ENCODE measurements at places on chromosomes 11 and 22.

DNA sequence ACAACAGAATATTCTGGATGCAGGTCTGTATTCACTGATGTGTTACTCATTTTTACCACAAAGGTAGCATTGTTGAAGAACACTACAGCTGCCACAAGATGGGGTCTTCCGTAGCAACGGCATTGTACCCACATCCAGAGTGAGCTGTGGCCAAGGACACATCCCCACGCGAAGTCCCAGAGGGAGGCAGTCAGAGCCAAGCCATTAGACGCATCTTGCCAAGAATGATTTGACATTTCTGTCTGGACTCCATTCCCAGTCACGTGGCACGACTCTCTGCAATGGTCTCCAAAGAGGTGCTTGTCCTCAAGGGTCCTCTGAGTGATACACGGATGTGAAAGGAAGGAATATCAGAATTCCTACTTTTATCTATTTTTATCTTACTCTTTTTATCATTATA, 15.5 kb downstream of the OPCML start:
- DNase-seq, result no peak

DNA sequence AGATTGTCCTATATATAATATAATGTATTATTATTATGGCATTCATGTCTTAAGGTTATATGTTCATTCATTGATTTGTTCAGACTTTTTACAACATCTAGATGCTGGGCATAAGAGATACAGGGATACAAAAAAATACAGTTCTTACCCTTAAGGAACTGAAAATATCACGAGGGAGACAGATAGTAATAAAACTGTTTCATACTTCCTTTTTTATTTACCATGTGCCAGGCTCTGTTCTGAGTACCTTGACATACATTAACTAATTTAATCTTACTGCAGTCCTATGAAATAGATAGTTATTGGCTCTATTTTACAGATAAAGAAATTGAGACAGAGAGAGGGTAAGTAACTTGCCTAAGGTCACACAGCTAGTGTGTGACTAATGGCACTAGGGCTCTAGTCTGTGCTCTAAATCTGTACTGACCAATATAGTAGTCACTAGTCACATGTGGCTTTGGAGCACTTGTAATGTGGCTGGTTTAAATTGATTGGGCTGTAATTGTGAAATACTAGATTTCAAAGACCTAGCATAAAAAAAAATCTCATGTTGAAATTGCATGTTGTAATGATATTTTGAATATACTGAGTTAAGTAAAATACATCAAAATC, 21.3 kb downstream of the TRIM44 start:
- no peak for DNase-seq

- peak; percentile 90 for DNase-seq
Observed at GRCh38 chr22:36028646-36029405, at the start of gene RBFOX2. RBFOX2 (minus strand) TSS chr22:36028824; CDS start chr22:36028425, 399 bp downstream.

GRCh38 chr11:67270256-67271204, 4.3 kb downstream of the GRK2 start:
- no peak for DNase-seq

DNA sequence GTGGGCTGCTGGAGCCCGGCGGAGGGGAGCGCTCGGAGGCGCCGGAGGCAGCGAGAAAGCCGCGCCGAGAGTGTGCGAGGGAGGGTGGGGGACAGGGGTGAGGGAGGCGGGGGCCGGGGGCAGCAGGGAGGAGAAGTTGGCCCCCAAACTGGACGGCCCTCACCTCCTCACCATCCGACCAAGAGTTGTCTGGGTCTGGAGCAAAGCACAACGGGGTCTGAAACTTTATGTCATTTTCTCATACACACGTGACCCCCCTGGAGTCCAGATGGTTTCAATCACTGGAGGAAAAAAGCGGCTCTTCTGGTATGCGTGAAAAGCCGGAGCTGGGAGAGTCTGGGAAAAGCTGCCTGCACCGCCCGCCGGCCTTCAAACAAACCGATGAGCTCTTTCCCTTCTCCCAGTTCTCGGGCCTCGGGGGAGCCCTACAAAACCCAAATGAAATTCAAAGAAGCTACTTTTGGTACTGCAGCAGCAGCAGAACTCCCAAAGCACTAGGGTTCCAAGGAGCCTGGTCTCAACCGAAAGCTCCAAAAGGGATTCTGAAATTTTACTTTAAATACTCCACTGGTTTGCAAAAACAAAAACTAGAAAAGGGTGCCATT, 39.7 kb upstream of the AKIP1 start:
- DNase-seq, result peak; percentile 20

DNA sequence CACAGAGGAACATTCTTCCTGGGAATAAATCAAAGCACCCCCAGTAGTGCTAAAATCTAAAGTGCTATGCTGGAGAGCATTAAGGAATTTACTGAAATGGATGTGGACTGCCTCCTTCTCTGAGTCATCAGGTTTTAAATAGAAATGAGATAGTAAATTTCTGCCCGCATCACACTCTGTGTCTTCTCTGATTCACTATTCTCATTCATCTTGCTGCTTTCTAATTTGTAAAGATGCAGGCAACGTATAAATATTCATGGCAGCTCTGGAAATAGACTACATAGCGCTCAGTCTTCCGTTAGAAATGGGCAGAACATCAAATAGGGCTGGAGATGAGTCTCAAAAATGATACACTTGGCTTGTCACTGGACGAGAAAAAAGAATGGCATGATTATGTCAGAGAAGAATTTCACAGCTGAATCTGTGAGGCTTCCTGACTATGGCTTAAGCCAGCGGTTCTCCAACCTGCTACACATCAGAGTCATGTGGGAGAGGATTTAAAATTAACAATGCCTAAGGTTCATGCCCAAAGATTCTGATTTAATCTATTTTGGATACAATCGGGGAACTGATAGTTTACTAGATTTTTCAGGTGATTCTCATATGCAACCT, 178.2 kb downstream of the LRRC4C start:
- no peak for DNase-seq

DNA sequence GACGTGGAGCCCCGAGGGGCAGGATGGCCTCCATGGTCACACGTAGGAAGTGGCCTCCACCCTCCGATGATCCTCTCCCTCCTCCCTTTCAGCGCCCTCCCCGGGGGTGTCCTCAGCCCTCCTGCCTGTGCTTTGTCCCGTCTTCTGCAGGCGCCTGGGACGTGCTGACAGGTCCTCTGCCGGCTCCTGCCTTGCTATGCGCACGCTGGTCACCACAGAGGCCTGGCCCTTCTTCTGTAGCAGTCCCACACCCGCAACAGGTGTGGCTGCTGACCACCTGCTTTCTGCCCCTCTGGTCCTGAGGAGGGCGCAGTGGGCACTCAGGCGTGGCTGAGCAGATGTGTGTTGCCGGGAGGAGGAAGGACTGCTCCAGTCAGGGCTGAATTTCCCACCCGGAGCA, 27.7 kb upstream of the PPP6R3 start:
- DNase-seq, result no peak

DNA sequence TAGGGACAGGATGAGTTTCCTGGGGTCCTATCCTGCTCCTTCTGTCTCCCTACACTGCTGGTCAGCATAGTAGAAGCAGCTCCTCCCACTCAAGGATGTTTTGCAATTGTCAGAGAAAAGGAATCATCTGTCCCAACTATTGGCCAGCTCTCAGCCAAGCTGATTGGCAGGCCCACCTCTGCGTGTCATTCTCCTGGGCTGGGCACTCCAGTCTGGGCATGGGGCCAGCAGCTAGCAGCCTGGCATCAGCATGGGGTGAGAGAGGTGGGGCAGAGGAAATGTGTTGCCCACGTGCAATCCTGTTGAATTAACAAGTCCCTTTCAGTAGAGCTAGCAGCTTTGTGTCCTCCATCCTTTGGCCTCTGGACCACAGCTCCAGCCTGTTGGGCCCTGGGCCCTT, 14.1 kb downstream of the ANKK1 start:
- DNase-seq, result peak; percentile 5

DNA sequence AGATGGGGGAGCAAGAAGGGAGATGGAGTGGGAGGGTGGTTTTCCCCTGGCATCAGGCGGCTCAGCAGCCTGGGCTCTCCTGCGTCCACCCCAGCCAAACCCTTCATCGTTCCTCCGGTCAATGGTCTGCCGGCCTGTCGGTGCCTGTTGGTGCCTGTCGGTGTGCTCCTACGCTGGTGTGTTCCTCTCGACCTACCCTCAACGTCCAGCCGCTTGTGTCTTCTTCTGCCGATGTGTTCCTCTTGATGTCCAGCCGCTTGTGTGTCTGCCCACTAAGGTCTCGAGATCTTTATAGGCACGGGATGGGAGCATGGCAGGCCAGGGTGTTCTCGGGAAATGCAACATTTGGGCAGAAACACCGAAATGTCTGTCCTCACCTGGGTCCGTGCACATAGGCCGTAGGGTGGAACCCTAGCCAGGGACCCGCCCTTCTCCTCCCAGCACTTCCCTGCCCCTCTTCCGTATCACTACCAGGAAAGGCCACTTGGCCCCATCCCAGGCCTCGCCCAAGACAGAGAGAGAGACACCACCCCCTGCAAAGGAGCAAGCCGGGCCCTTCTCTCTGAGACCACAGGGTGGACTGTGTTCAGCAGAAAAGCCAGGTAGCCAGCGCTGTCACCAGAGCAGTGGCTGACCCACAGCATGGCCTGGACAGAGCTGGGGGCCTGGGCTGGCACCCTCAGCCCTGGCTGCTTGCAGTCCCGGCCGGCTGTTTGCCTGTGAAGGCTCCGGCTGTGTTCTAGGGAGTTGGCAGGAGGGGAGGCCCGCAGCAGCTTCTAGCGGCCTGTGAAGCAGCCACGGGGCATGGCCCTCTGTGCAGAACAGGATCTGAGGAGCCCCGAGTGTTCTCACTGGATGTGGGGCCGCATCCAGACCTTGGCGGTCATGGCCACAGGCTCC, 61.6 kb upstream of the KCNQ1OT1 start:
- no peak for DNase-seq

- no peak for DNase-seq
Observed at GRCh38 chr11:67306769-67307544, 3.6 kb downstream of the SSH3 start.

DNA sequence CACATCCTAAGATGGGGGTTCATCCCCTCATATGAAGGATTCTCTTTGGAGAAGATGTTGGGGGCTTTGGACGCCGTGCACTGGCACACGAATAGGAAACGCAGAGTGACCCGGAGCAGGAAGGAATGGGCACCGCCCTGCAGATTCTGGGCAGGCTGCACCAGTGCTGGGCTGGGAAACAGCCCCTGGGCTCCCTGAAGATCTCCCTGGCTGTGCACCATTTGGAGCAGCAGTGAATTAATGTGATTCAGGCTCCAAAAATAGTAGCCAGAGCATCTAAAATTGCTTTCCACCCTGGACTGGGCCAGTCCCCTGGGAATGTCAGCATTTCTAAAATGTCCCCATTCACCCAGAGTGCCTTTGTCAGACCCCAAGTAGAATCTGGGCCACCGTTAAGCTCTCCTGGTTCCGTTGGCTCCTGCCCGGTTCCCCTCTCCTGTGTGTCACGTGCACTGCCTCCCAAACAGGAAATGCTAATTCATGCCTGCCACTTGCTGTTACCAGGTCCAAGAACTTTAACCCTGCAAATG, 18.6 kb downstream of the IRAG1 start:
- DNase-seq, result no peak

- DNase-seq, result no peak
Observed at GRCh38 chr22:37708580-37709444, 12.0 kb downstream of the TRIOBP start.

GRCh38 chr11:68326334-68327215, 14.2 kb downstream of the LRP5 start:
- no peak for DNase-seq

DNA sequence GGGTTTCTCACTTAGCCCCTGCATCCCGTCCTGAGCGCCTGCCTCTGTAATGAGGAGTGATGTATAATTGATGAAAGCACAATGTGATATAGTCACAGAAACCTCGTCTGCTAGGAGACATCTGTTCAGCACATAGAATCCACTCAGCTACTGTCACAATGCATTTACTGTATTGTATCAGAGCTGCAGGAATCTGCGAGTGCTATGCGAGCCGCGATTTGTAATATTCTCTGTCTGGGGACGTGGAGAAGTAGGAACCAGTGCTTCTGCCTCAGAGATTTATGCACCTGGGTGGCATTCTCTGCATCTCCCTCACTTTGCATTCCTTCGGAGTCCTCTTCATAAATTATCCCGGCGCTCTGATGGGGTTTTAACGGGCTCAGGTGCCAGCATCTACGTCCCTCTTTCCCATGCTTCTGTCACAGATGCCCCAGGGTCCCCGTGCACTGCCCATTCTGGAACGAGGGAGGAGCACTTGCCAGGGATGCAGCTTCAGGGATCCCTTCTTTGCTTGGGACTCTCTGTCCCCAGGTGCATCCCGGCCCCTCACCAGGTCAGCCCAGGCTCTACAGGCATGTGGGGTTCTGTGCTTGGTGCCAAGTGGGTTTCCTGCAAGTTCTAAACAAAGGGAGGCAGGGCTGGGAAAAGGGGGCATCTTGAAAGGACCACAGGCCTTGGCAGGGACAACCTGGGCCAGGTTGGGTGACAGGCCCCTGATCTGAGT, 205.5 kb downstream of the DSCAML1 start:
- no peak for DNase-seq

GRCh38 chr11:82732348-82732733, 1.3 kb downstream of the FAM181B start:
- DNase-seq, result no peak

DNA sequence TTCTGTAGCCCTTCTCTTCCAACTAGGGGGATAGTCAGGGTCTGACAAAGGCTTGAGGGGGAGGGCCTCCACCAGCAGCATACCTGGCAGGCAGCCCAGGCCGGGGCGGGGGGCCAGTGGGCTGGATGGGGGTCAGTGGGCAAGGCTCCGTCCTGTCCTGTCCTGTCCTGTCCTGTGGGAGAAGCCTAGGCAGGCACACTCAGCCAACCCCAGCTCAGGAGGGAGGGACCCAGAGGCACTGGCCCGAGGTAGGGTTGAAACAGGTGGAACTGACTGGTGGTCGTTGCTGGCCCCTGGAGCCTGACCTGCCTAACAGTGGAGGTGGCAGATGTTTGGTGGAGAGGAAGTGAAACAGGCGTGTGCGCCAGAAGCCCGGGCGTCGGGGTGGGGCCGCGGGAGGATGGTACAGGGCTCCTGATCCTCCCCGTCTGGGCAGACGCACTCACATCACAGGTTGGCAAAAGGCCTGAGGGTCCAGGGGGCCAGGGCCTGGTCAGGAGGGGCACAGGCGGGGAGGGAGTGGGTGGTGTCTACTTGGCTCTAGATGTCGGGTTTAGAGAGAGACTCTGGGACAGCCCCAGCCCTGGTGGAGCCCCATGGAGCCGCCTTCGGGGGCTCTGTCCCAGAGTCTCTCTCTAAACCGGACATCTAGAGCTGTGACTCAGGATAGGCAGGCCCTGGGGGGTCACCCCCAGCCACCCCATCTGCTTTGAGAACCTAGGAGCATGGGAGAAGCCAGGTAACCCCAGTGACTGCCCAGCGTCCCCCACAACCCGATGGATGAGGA, 32.5 kb upstream of the GRAMD4 start:
- no peak for DNase-seq

DNA sequence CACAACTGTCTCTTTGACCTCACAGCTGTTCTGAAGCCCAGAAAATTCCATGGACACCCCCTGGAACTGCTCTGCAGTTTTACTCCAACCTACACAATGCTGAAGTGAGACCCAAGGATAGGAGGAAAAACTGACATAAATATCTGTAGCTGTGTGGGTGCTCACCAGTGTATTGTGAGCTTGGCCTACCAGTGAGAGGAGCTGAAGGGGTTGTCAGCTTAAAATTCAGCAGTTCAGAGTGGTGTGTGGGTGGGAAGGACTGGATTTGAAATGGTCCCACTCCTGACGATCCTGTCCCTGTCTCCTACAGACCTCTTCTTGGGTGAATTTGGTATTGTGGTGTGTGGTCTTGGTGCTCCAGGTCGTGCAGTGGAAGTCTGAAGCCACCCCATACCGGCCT, 2.2 kb downstream of the TMEM223 start:
- DNase-seq, result no peak

- no peak for DNase-seq
Observed at GRCh38 chr11:1193326-1194230, 29.3 kb upstream of the MUC5B start.

GRCh38 chr22:26956371-26956770, 299.0 kb downstream of the MIAT start:
- DNase-seq, result no peak

- DNase-seq, result no peak
Observed at GRCh38 chr22:39214383-39215069, 30.3 kb downstream of the PDGFB start.

Measured in NCI-H460 (cell line).